ENCODE measurements at places on chromosomes 12 and 14.

GRCh38 chr12:56980268-56980667 is 22.9 kb upstream of the RDH16 start:
- no peak for DNase-seq

DNA sequence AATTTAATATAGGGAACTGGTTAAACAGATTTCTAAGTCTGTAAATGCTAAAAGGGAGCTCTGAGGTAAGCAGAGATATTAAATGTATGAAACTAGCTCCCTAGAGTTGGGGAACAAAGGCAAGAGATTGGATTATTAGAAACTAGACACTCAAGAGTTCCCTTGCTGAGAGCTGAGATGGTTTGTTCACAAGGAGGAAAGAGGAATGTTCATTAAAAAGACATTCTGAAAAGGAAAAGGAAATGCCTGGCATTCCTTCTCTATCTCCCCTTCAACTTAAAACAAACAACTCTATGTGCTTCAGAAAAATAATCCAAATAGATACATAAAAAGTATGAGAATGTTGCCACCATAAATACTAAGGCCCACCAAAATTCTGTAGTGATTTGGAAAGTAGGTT is 73.7 kb downstream of the GALNT4 start:
- DNase-seq: no peak

DNA sequence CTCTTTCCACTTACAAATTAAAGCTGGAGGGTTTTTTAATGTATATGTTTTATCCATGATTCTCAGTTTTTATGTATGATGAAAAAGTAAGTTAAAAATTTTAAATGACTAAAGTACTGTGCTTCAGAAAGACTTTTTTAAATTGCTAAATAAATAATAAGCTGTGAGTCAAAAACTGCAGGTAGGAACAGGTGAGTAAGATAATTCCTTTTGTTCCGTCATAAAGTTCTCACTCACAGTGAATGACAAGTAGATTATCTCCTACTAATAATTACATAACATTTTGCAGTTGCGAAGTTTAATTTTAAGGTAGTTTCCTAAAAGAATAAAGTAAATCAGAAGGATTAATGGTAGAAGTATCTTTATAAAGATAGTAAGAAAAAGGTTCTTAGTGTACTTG is 78.0 kb downstream of the PRKCH start:
- no peak for DNase-seq

DNA sequence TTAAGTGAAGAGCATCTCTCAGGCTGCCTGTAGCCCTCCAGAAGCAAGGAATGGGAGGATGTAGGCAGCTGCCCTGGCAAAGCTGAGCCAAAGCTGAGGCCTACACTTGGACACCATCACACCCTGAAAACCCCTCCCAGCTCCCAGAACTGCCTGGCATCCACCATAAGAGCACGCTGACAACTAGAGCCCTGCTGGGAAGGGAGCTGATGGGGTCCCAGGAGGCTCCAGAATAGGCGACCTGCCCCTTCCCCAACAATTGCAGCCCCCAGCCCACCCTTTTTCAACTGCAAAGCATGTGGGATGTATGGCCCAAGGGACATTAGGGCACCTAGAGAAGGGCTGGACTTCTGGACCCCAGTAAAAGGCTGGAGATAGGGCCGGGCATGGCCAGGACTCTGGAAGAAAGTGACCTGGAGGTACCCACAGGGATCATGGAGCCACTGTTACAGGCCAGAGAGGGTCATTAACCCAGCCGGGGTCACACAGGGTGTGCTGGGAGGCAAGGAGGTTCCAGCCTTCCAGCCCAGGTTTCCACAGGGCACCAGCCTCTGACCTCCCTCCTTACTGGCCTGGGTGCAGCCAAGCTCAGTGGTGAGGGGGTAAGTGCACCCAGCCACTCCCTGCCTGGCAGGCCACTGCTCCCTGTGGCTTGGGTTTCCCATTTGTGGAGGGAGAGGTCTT is 27.8 kb downstream of the FAM222A start:
- no peak for DNase-seq

Measured in NCI-H1048 (cell line).